ENCODE measurements at places on chromosomes 13 and 19.

- DNase-seq: no peak
Measured at GRCh38 chr19:19900139-19900728, 512 bp upstream of the ZNF93 start.

- no peak for DNase-seq
Measured at GRCh38 chr13:22092791-22093560, 422.1 kb downstream of the FGF9 start.

DNA sequence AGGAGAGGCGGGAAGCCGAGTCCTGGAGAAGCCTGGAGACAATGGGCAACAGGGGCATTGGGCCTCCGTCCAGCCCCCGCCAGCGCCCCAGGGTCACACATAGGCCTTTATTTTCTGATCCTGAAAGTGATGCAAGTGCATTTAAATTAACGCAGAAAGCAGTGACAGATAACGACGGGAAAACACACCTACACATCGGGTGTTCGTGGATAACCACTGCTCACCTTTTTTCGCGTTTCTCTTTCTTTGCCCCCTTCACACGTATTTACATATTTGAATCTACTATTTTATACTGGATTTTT lies 30.4 kb upstream of the GRTP1 start:
- DNase-seq: no peak

DNA sequence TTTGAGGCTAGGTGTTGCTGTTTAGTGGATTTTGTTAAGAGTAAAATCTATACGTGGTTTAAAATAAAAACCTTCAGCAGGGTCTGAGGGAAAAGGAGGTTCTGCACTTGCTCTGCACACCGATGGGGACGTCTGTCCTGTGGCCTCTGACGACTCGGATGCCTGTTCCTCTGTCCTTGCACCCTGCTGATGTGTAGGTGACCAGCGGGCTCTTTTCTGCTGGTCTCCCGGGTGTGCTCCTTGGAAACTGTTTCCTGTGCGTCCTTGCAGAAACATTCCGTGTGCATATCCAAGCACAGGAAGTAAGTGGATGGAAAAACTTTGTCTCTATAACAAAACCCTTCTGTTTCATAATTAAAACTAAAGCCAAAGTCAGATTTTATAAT lies 3.8 kb downstream of the ATP4B start:
- no peak for DNase-seq

DNA sequence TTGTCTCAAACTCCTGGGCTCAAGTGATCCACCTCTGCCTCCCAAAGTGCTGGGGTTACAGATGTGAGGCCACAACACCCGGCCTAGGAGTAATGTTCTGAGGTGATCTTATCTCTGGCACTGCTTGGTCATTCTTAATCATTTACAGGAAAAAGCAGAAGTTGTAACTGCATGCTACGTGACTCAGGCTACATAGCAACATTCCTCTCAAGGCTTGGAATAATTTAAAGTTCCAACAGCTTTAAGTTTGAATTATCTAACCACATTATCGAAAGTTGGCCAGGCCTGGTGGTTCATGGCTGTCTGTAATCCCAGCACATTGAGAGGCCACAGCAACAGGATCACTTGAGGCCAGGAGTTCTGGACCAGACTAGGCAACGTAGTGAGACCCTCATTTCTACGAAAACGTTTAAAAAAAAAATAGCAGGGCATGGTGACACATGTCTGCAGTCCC lies 3.9 kb upstream of the B9D2 start:
- no peak for DNase-seq

DNA sequence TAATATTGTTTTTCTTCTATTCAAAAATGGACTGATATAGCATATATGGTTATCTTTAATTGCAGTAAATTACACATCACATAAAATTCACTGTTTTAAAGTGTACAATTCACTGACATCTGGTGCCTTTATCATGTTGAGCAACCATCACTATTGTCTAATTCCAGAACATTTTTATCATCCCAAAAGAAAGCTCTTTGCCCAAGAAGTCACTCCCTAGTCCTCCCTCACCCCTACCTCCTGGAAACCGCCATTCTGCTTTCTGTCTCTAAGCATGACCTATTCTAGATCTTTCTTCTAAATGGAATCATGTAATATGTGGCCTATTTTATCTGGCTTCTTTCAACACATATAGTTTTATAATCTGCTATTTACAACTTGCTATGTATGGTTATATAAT lies 525.6 kb downstream of the DCT start:
- no peak for DNase-seq

- DNase-seq: no peak
Measured at GRCh38 chr19:13981988-13982501, 24.1 kb downstream of the RFX1 start.

DNA sequence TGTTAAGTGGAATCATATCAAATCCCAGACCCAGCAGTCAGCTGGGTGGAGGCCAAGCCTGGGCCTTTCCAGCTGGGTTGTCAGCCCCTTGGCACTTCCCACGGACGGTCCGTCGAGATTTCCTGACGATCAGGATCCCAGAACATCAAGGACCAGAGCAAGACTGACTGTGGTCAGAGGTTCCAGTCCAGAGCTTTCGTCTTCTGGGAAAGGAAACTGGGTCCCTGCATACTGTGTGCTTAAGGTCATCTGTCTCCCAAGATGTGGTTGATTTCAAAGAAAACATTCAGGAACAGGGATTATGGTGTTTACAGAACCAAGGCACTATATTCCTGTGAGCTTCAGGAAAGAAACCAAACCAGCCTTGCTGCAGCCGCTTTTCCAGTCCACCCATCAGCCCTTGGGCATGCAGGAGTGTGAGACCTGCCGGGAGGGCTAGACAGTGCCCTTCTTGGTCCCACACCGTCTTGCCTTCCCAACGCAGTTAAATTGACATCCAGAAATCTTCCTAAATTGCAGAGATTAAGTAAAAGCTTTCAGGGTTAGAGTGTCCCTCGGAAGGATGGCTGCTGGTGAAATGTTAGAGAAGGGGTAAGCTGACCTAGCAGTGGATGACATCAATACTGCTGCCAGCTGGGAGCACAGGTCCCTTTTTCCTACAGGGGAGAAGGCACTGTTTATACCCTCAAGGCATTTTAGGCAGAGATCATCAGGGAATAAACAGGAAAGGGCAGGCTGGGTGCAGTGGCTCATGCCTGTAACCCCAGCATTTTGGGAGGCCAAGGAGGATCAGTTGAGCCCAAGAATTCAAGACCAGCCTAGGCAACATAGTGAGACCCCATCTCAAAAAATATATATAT lies 5.0 kb upstream of the C19orf33 start:
- no peak for DNase-seq

DNA sequence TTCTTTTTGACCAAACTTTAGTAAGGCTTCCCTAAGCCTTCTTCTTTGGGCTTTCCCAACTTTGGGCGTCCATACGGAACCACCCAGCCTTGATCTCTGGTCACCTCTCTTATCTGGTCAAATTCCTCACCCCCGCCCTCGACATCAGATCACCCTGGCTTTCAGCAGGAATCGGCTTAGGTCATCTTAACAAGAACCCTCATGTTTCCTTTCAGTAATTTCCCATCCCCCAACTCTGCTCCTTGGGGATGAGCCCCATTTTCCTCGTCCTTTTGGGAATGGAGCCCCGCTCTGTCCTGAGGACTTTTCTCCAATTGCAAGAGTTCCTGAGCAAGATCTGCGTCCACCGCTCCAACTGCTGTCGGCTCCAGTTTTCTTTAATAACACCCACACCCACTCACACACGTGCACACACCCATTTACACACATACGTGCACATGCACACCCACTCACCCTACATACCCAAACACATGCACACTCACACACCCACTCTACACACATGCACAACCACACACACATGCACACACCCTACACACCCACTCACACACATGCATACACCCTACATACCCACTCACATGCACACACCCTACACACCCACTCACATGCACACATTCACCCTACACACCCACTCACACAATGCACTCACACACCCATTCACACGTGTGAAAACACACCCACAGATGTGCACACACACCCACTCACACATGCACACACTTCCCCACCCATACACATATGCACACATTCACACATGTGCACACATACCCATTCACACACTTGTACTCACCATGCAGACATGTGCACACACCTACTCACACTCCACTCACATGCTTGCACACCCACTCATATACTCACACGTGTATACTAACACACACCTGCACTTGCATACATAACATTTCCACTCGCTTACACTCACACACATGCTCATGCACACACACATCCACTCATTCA lies 87.0 kb upstream of the TM9SF2 start:
- DNase-seq: no peak

- no peak for DNase-seq
Measured at GRCh38 chr13:111516712-111517640, 196.5 kb downstream of the TEX29 start.

- peak; percentile 26 for DNase-seq
Measured at GRCh38 chr19:46014941-46015686, 7.7 kb downstream of the PGLYRP1 start.

DNA sequence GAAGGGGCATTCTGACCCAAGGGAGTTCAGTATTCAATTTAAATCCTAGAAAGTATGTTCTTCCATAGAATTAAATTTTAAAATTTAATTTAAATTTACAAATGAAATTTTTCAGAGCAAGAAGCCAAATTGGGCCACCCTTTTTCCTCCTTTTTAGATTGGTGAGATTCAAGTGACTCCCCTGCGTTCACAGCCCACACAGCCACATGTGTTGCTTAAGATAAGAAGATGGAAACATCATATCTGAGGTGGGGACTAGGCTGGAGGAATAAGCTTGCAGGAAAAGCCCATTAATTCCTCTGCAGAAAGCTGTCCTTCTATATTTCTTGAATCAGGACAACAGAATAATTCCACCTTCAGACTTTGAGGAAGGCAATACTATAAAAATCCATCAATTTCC lies 392.7 kb upstream of the ZNF507 start:
- DNase-seq: no peak

- no peak for DNase-seq
Measured at GRCh38 chr13:29578300-29579085, 17.0 kb downstream of the SLC7A1 start.

DNA sequence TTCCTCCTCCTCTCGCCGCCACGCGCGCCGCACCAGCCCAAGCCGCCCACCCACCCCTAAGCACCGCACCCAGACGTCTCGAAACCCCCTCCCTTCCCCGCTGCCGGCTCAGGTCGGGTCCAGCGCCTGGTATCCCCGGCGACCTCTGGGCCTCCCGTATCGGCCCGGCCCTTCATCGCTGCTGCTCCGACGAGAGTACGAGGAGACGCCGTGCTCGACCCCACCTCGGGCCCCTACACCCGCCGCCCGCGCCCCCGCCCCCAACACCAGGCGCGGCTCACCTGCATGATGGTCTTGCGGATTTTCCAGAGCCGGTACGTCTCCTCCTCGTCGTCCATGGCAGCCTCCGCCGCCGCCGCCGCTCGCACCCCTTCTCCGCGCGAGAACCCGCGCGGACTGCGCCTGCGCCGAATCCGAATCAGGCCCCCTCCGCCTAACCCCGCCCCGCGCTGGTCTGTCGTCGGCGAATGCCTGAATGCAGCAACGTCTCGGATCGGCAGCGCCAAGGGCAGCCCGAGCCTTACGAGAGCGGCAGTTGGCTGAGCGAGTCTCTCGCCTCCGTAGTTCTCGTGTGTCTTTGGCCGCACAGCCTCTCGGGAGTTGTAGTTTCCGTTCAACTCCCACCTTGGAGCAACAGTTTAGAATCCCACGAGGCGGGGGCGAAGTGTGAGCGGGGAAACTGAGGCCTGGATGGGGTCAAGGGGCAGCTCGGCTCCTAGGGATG lies at the start of gene POLR2E:
POLR2E (minus strand) TSS at position 398 of the 724 bp plus-strand sequence; CDS start at position 338, 60 bp downstream.
- peak; percentile 99 for DNase-seq

DNA sequence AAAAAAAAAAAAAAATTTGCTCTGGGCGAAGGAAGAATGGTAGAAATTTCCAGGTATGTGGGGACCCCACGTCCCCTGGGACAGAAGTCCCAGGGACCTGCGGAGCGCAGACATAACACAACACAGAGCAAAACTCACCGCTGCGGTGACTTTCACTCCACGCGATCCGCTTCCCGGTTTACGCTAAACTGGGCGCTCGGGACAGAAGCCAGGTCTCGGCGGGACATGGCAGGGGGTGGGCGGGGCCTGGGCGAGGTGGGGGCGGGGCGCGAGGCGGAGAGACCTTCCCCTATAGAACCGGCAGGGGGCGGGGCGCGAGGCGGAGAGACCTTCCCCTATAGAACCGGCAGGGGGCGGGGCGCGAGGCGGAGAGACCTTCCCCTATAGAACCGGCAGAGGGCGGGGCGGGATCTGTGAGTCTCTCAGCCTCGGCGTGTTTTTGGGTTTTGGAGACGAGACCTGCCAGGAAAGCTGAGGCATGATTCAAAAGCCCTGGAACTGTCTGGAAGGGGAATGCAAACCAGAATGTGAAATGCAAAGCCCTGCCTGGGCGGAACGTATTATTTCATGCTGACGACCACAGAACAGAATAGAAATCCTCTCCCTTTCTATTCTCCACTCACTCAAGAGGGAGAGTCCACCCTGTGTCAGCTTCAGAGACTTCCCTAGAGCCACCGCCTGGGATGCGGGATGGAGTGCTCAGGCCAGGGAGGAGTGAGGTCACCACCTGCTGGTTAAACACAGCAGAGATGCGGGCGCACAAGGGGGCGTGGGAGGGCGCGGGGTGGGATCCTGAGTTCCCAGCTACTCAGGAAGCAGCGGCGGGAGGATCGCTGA lies 20.2 kb upstream of the ERVV-1 start:
- peak; percentile 27 for DNase-seq

DNA sequence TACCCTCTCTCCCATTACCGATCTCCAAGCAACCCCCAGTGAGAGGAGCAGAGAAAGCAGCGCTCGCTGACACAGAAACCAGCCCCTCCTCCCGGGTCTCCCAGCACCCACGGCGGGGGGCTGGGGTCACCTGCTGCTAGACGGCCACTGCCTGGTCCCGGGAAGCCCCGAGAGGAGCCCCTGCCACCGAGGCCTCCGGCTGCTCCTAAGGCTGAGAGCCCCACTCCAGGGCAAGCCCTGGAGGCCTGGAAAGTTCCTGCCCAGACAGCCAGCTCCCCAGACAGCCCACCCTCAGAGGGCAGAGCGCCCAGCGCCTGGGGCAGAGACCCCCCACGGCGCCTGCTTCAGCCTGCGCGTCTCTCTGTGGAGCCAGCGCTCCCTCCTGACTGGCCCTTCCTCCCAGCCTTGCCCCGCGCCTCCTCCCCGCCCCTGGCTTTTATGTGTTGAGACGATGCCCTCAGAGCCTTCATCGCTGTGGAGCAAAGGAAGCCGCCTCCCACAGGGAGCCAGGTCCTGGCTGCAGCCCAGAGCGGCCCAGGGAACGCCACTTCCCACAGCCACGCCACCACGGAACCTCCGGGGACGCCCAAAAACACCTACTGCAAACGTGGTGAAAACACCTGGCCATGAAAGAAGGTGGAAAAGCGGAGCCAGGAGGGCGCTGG lies 51.1 kb downstream of the MLLT1 start:
- DNase-seq: no peak

Data from gastrocnemius medialis (tissue), 4 donors.